Lung microvascular endothelial cell (primary cell): ENCODE measurements at places on chromosomes 1 and 21. TPM values are rescaled to one million over a fixed set of nuclear protein-coding genes. Genes with fewer than 3 reads are reported as not detected.

GRCh38 chr1:89800022-89800655 lies 20.7 kb upstream of the LRRC8D start:
- no peak for DNase-seq

DNA sequence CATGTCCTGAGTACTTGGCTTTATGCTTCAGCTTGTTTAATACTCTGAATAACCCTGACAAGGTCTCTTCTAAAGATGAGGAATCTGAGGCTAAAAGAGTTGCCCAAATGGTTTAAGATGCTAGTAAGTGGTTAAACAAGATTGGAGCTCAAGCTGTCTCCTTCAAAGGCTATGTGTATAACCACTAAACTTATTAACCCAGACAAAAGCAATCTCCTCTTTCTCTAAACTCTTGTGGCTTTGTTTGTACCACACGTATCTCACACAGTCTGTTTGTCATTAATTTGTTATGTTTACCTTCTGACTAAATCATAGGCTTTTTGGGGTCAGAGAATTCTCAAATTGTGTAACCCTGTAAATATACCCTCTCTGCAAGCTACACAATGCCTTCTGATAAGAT lies 89.9 kb downstream of the HMCN1 start:
- DNase-seq = no peak

FAM110D gene
- 4.8 and 6.0 TPM in 2 replicates for total RNA-seq

PDC gene
- total RNA-seq = not detected in 2 replicates

C1orf226 gene
- total RNA-seq = under 0.01 TPM in 2 replicates

KCNJ10 gene
- not detected in 2 replicates for total RNA-seq
